Effector CD8-positive, alpha-beta T cell (primary cell): ENCODE measurements at places on chromosomes 5 and 9.
A peak's percentile ranks its signal among the peaks of the same experiment; 100 is the strongest.

DNA sequence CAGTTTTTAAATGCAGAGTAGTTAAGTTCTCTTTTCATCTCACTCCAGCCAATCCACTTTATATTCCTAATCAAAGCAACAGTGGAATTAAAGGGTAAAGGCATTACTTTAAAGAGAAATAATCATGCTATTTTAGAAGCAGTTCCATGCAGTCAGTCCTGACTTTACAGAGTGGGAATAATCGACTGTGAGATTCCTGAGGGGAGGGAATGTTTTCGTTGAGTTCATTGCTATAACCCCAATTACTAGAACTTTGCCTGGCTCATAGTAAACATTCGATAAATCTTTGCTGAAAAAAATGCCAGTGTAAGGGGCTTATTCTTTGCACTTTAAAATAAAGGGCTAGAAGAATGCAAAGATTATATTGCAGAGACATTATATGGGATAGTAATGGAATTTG, 127.2 kb upstream of the ASTN2 start:
- DNase-seq, result no peak

- peak; percentile 85 for DNase-seq
Measured at GRCh38 chr9:96417051-96417586, 1.1 kb downstream of the ZNF367 start.

- DNase-seq, result no peak
Measured at GRCh38 chr5:126015235-126016181, 407.7 kb upstream of the GRAMD2B start.

- no peak for DNase-seq
Measured at GRCh38 chr9:101470021-101470420, 34.4 kb upstream of the ALDOB start.

DNA sequence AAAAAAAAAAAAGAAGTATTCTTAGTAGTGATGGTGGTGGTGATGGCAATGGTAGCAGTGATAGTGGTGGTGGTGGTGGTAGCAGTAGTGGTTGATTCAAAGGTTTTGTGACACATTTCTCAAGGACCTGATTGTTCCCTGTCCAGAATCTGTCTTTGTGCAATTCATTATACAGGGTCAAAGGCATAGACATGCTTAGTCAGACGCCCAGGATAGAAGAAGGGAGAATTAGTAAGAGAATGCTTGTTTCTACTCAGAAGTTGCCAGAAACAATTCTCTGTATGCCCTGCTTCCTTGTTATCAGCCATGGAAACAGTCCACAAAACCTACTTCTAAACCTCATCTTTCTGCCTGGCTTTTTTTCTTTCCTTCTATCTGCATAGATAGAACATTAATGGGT, 89.4 kb downstream of the SLC44A1 start:
- DNase-seq, result no peak

GRCh38 chr9:114521846-114522245, 16.6 kb upstream of the WHRN start:
- no peak for DNase-seq

DNA sequence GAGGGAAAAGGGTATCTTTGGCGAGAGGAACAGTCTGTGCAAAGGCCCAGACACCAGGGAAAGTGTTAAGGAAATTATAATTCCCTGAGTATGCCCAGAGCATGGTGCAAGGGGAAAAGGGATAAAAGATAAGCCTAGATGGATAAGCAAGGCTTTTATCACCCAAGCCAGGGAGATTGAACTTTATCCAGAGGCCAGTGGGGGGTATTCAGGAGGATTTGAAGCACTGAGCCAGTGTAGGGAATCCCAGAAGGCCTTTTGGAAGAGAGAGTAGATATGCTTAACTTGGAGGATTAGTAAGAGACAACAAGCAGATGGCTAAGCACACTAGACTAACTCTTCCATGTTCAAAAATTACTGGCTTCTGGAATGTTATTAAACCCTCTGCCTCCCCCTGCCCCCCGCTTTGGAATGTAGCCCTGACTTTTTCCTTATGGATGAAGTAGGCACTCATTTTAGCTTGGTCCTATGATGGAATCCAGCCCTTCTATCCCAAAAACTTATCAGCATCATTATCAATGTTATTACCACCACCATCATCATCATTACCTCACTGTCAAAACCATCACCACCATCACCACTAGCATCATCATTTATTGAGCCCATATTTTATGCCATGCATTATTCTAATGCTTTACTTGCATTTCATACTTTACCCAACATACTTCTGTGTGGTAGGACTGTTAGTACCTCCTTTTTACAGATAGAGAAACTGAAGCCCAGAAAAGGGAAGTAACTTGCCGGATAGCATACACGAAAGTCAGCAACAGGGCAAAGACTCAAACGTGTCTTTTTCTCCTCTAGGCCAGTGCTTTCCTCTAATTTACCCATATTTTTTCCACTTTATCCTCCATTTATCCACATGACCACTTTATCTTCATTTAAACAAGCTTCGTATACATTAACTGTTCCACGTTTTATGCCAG, 237.0 kb downstream of the PAPPA start:
- DNase-seq, result no peak
